AG04450 (cell line): ENCODE measurements at places on chromosomes 5 and 9. TPM values are rescaled to one million over a fixed set of nuclear protein-coding genes. Genes with fewer than 3 reads are reported as not detected.

BAAT gene
- not detected in 2 replicates for polyA plus RNA-seq

ZNF618 gene
- polyA plus RNA-seq = 8.7 and 11.2 TPM in 2 replicates

DNA sequence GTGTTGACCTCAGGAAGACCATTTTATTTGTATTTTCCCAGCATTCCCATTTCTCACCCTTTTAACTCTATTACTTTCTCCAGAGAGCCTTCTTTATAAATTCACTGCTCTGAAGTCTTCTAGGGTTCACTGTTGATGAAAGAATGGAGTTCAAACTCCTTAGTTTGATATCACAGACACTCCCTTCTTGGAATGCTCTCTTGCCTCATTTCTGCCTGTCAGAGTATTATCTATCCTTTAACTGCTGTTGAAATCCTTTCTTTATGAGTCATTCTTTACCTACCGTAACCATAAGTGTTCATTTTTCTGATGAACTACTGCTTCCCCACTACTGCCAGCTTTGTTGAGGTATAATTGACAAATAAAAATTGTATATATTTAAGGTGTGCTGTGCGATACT is 4.3 kb downstream of the RIC1 start:
- no peak for DNase-seq

- no peak for DNase-seq
Measured at GRCh38 chr5:2382776-2383697, 368.4 kb downstream of the IRX2 start.

- DNase-seq = no peak
Measured at GRCh38 chr5:66542711-66543110, 53.5 kb upstream of the MAST4 start.

DNA sequence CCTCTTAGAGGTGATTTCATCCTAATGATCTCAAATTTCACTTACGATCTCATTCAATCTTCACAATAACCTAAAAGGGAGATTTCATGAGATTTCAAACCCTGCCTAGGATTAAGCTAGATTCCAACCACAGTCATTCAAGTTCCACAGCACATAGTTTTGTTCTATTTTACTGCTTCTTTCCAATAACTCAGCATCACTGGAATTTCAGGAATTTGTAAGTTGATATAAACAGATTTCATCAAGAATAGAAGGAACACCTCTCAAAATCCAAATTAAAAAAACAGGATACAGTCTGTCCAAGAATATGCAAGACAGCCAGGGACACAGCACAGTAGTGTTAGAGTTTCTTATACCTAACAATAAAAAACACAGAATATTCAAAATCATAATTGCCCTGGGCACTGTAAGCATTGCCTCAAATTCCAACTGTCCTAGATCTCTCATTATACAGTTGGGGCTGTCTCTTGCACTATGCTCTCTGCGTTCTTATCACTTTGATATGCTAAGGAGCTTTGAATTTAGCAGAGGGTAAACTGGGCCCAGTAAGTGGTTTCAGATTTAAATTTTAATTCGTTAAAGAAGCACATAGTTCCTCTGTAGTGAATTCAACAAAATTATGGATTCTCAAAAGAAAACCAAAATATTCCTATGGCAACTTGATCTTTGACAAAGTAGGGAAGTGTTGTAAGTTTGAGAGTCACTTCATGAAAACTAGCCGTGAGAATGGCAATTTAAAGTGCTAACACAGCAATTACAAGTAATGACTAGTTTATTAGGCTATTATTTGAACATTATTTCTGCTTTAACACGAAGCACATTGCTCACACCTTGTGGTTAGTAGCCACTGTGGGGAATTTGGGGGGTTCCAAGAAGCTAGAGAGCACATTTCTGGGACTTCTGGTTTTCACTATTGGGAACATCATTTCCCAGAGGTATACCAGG is 478.6 kb upstream of the C9orf72 start:
- DNase-seq = no peak

SPRY4 gene
- polyA plus RNA-seq = 8.7 and 11.9 TPM in 2 replicates

GRCh38 chr9:3830291-3830690 is 304.5 kb upstream of the RFX3 start:
- no peak for DNase-seq

DNA sequence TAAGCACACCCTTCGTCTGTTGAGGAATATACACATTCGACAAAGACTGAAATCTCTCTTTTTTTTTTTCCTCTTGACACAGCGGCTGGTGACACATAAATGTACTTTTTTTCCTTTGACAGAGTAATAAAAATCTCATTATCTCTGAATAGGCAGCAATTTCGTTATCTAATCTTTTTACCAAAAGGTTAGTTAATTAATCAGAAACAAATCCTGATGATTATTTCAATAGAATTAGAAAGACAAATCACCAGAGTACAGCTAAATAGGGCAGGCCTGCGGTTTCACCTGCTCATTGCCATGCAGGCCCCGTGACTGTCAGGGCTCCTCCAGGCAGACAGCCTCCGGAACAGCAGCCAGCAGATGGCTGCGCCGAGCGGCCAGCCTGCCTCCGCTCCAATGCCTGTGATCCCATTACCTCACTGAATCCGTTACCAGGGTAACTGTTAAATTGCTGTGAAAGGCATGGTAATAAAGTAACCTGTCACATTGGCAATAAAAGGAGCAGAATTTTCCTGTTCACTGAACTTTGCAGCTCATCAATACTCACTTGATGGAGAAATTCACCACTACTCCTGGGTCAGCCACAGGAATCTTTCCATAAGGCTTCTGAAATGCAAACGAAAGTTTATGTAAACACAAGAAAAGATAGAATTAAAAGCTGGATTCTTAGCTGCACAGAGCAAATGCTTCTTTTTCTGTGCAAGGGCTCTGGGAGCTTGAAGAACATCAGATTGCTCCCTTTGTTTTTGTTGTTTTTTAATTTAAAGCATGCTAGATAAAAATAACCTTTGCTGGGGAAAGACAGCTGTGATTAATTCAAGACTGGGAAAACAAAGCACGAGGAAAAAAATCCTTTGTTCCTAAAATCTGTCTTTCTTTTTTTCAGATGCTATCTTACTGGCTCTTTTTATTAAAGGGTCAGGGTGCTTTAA is 666.4 kb upstream of the ZNF608 start:
- DNase-seq = peak; percentile 66

- no peak for DNase-seq
Measured at GRCh38 chr9:89523948-89524347, 26.0 kb upstream of the SEMA4D start.

DNA sequence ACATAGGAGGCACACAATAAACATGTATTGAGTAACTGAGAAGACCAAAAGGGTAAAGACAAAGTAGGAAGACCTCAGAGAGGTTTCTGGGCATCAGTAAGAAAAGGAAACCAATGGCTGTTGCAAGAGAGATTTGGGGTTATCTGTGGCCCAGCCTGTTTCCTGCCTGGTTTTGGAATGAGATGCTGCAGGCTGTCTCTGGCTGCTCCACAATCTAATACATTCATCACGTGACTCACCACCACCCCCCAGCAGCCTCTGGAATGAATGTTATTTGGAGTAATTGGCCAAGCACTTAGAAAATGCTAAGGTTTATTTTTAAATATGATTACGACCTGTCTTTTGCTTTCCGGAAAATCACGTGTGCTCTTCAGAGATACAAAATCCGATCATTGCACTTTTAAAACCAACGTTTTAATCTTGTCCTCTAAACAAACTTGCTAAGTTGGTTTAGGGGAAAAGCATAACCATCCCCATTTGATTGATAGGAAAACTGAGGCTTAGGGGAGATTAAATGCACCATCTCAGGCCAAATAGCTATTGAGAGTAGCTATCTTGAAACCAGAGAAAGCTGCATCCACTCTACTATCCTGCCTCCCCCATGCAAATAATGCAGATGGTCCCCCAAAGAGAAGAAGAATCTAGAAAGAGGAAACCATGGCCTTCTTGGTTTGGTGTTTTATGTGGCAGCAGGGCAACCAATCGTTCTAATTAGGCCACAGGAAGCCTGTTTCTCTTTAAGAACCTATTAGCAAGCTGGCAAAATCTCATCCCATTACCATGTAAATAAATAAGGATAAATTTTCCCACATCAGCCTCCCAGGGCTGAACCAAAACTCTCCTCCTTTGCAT is 151.8 kb upstream of the ADRA1B start:
- peak; percentile 86 for DNase-seq

DNA sequence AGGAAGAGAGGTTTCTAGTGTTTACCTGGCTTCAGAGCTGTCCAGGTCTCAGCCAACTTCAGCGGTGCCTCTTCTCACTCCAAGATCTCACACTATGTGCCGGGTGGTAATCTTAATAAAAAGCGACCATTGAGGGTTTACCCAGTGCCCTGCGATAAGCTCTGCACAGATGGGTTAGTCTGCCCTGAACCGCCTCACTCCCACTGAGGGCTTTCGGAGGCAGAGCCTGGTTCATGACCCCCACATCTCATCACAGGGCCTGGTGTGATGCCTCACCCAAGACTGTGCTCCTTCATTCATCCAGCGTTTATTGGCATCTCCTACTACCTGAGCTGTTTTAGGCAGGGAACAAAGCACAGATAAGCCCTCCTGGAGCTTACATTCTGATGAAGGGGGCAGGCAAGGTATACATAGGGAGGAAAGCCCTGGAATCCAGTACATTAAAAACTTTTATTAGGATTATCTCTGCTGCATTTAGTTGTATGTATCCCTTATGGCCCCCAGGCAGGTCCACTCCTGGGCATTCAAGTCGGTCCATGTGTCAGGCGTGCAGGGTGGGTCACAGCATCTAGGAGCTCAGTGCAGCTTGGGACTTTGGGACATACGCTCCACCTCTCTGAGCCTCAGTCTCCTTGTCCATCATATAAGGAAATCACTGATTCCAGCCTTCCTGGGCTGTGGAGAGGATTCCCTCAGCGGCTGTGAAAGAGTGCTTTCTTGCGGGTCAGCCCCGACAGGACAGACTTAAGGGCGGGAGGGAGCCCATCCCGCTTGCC is 613 bp upstream of the COL15A1 start:
- DNase-seq = no peak

- DNase-seq = no peak
Measured at GRCh38 chr9:23717505-23717904, 108.5 kb downstream of the ELAVL2 start.

GRXCR2 gene
- not detected in 2 replicates for polyA plus RNA-seq

DNA sequence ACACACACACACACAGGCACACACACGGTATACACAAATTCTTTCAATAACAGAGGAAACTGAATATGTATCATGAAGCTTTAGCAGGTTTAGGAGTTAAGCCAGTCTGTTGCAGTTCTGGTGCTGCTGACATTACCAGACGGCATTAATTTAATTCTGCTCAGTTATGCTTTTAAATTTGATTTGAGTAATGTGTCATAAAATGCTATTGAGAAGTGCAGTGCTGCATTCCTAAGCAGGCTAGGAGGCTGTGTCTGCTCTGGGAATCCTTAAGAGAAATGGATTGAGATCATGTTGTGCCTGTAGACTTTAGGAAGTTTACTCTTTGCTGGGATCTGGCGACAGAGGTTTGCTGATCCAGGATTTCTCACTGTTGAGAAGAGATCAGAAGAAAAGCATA is 733.8 kb downstream of the BRINP1 start:
- no peak for DNase-seq

CDO1 gene
- polyA plus RNA-seq = 2.0 and 2.2 TPM in 2 replicates

- no peak for DNase-seq
Measured at GRCh38 chr9:136795000-136795348, 1.2 kb upstream of the CCDC183 start.

DNA sequence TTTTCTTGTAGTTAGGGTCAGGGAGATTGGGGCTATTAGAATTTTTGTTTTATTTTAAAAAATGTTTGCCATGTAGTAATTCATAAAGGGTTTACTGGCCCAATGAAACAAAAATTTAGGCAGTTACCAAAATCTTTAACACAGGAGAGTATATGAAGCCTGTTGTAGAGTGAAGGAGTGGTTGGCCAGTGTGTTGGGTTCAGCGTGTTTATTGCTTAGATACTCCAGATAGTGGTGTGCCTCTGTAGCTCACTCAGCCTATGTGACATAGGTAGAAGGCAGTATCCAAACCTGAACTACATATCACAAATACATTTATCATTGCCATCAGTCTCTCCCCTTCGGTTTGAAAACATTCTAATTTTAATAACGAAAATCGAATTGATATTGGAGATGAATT is 1.2 kb downstream of the TEK start:
- no peak for DNase-seq
